ENCODE measurements at places on chromosomes 4 and X.

DNA sequence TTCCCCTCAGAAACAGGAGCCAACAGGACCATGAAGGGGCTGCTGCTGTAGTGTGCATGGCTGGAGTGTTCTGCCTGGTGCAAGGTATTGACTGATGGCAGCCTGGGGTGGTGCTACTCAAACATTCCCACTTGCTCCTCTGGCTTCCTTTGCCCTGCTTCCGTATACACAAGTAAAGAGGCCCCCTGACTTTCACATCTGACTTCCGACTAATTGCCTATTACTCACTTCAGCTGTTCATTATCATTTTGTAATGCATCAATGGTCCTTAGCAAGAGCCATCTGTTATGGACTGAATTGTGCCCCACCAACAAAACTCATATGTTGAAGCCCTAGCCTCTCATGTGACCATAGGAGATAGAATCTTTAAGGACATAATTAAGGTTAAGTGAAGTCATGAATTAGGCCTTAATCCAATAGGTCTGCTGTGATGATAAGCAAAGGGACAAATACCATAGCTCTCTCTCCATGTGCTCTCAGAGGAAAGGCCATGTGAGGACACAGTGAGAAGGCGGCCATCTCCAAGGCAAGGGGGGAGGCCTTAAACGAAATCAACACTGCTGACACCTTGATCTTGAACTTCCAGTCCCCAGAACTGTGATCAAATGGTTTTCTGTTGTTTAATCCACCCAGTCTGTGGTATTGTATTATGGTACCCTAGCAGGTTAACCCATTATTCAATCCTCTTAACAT lies 122.5 kb upstream of the CLNK start:
- DNase-seq, result no peak

DNA sequence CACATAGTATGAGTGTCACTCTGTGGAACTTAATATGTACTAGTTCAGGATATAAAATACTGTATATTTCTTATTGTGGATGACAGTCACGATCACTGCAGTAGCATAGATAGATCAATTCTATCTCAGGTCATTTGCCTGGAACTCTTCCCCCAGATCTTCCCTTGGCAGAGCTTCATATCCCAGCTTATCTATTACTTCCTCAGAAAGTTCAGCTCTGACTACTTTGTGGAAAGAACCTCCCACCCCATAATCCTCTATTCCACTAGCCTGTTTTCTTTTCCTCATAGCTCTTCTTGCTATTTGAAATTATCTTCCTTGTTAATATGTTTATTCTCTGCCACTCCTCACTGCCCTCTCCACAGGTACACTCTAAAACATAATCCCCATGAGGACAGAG lies 10.9 kb downstream of the FAM241A start:
- DNase-seq, result no peak

GRCh38 chrX:13164611-13165010 lies 120.2 kb upstream of the FAM9C start:
- DNase-seq, result no peak

- no peak for DNase-seq
Observed at GRCh38 chrX:68090266-68090665, 343.0 kb downstream of the OPHN1 start.

- no peak for DNase-seq
Observed at GRCh38 chrX:30212172-30212571, 3.2 kb upstream of the MAGEB2 start.

DNA sequence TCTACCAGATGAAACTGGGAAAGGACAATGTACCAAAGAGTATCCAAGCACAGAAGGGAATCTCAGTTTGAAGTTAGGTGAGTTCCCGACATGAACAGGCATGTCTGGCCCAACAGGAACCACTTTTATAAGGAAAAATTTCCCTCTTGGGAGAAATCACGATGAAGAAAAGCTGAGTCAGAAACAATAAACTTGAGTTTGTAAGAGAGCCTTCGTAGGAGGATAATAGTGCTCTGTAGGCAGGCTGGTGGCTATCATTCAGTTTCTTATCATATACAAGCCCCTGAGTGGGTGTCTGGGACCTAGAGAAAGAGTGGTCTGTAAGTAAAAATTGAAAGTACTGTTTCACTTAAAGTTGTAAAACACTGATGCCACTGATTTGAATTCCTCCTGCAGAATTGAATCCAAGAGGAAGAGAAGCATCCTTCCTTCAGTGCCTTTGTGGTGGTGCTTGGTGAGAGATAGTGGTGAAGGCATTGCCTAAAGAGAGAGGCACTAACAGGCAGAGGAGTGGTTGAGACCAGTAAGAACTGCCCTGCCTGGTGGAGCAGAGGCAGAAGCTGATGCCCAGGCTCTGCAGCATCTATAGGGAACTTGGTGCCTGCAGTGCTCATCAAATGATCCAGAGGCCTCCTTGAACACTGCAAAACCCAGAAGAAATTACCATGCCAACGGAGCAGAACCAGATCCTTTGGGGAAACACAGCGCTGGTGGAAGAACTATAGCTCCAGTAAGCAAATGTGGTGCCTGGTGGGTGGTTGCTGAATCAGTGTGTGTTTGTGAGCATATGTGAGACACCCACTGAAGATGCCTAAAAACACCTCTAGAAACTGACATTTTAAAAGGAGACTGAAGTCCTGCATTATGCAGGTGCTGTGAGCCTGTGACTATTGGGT lies 31.7 kb upstream of the METAP1 start:
- DNase-seq, result no peak

GRCh38 chr4:7431696-7432530 lies 2.8 kb downstream of the PSAPL1 start:
- DNase-seq, result no peak

DNA sequence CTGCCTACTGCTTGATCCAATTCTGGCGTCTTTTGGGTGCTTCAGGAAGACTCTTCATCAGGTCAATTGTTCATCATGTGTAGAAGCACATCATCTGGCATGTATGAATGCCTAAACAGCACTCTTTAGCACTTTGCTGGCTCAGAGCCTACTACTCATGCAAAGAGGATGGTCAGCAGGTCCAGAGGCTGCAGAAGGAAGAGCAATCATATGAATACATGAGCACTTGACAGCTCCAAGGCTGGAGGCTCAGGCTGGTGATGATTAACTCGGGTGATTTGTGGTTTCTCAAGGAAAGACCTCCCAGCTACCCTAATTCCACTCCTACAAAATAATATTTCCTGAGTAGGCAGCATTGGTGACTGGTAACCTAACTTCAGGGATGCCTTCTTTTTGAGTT lies 103.8 kb upstream of the CXCL13 start:
- DNase-seq, result no peak

DNA sequence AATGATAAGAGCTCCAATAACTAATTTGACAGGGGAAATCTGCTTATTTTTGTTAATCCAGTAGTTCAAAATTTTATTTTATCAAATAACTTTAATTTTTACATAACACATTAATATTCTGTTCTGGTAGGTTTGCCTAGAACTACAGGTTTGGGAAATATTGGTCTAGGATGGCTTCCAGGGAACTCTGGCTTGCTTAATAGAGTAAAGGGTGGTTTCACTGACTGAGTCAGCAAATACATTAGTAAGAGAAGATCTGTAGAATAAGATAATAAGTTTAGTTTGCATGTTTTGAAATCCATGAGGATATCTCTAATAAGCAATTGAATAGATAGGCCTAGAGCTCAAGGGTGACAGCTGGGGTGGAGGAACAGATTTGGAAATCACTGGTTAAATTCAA lies 500.7 kb downstream of the ZNF674 start:
- no peak for DNase-seq

DNA sequence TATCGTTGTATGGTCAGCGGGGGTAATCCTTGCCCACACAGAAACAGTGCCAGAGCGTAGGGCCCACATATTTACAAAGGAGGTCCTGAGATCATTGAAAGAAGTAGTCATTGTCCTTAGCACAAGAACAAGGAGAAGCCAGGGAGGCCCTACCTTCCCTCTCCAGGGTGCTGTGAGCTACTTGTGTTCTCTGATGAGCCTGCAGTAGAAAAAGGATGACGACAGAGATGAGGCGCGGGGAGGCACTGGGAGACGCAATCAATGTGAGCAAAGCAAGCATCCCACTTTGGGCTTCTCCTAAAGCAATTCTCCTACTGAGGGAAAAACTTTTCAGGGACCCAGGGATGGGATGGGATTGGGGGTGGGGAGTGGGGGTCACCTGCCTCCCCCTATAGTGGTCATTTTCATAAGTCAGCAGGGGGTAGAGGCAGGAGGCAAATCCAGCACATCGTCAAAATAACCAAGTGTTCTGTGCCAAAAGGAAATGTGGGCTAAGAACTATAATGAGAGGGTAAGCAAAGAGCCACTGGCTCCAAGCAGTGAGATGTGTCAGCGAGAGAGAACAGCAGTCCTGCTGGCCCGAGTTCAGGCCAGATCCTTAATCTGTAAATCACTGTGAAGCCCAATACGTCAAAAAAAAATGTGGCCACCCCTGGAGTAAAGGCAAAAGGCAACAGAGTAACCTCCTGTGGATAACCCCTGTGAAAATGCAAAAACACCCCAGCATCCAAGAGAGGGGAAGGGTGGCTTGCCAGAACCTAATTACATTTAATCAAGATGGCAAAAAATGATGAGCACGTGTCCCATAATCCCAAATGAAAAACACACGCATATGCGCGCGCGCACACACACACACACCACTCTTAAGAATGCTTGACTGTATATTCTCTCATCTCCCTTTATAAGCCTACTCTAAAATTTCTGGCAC lies 136.6 kb upstream of the HHIP start:
- DNase-seq, result no peak

GRCh38 chr4:126123611-126124325 lies 809.0 kb downstream of the FAT4 start:
- DNase-seq, result no peak

GRCh38 chr4:71257761-71258160 lies 81.1 kb upstream of the SLC4A4 start:
- DNase-seq, result no peak

DNA sequence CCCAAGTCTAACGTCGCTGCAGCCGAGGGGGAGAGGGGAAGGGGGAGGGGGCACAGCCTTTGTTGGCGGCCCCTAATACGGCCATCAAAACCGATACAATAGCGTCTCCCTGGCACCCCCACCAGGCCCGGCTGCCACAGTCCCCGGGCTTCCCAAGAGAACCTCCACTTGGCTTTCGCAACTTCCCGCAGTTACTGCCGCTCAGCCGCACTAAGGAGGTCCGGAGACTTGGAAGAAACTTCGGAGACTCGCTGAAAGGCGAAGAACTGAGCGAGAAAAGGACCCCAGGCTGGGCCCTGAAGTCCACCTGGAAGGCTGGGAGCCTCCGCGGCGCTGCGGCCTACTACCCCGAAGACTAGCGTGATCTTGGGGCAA lies 2.8 kb downstream of the NKX6-1 start:
- no peak for DNase-seq

DNA sequence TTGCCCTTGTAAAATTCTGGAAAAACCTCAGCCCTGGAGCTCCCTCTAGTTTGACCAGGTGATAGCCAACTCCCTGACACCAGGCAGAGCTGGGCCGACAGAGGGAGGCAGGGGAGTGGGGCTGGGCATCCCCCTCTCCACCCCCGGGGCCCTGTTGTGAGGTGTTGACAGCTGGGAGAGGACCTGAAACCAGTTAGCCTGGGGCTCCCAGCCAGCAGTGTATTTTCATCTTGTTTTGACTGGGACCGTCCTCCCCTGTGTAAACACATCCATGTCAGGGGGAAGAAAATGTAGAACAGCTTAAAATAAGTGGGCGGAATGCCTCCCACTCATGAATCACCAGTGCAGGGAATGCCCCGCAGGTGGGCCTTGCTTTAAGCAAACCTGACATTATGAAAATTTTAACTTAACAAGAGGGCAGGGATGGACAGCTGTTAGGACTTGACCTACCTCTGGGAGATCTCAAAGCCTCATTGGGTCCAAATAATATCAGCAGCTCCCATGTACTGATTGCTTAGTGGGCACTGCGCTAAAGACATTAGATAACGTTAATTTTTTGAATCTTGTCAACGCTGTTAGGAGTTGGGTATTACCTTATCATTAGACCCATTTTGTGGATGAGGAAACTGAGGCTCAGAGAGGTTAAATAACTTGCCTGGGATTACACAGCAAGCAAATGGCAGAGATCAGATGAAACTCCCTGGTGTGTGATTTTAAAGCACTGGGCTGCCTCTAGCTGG lies 45.9 kb downstream of the TSC22D3 start:
- DNase-seq, result peak; percentile 83

GRCh38 chr4:26334366-26334765 lies 13.6 kb downstream of the RBPJ start:
- DNase-seq, result no peak

- peak; percentile 84 for DNase-seq
Observed at GRCh38 chr4:140095694-140096482, 58.1 kb downstream of the MAML3 start.

GRCh38 chrX:131894995-131895394 lies 128.1 kb upstream of the STK26 start:
- DNase-seq, result no peak

- no peak for DNase-seq
Observed at GRCh38 chr4:1500966-1501753, 94.9 kb upstream of the NKX1-1 start.

DNA sequence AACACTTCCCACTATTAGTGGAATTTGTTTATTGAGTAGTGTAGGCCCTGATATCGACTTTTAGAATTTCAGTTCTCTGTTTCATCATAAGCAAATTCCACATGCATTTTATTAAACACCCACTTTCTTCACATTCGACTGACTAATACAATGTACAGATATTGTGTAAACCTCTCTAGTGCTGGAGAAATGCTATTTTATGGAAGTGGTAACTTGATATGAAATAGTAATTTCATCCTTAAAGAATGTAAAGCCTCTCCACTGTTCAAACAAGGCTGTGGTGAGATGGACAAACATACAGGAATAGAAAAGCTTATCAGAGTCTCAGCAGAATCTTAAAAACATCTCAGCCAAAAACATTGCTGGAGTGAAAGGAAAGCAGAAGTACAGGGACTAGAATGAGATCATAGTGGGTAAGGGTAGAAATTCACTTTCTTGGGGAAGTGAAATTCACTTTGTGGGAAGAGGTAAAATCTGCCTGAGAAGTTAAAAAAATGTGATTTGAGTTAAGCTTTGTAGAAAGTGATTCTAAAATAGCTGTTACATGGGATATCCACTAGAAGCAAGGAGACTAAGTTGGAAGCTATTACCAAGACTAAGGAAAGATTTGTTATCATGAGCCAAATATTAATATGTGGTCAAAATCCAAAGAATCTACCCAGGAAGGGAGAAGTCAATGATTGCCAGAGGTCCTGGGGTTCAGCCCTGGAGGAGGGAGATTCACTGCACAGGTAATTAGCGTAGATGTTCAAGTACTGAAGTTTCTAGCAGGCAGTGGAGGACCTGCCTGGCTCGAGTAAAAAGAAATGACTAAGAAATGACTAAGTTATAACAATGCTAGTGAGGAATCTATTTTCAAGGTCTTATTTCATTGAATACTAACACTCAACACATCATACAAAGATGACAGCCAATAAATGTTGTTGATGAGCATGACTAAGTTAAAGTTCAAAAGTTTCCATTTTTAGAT lies 398.3 kb upstream of the FAM47C start:
- DNase-seq, result no peak

GRCh38 chr4:52588097-52588496 lies 71.0 kb downstream of the USP46 start:
- peak; percentile 71 for DNase-seq

- DNase-seq, result peak; percentile 59
Observed at GRCh38 chr4:128358231-128358912, 70.8 kb upstream of the PGRMC2 start.

DNA sequence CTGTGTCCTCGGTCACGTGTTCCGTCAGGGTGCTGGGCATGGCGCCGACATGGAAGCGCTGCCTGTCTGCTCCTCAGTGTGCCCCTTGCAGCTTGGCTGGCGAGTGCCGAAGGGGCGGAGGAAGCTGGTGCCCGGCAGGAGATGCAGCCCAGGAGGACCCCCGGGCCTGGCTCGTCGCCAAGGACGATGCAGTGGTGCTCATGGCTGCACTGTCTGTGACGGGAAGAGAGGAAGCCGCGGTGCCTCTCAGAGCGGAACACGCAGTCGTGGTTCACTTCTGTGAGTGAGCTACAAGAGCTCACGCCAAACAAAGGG lies 38.1 kb downstream of the FGFRL1 start:
- peak; percentile 32 for DNase-seq
